ENCODE measurements at places on chromosomes 7 and 10.

DNA sequence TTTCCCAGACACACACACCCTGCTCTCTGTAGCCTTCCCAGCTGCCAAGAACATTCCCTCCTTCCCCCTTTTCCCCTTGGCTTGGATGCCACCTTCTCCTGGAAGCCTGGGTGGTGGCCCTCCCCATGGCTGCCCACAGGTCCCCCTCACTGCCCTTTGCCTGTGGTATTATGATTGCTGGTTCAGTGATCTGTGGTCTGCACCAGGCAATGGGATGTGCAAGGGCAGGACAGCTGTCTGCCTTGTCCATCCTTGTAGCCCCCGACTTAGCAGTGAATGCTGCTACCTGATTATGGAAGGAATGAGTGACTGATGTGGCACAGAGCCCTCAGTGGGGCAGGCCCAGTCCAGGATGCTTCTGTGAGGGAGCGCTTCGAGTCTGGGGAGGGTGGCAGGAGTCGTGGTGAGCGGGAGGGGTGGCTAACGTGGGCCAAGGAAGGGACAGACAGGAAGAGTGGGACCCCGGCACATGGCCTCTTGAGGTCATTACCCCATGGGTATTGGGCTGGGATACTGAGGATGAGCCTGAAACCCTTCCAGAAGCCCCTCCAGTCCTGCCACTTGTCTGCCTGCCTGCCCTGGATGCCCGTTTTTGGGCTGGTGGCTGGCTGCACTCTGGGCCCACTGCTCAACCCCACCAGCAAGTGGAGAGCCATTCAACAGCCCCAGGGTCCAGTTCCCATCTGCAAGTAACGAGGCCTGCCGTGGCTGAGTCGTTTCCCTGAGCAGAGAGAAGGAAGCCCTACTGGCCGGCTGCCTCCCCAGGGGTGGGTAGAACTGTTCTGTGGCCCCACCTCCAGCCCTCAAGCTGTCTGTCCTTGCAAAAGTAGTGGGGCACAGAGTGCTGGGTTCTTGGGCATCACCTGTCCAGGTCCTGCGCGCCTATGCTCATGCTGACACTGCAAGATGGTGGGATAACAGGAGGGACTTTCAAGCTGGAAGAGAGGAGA, 8.8 kb downstream of the CHST3 start:
- no peak for DNase-seq

DNA sequence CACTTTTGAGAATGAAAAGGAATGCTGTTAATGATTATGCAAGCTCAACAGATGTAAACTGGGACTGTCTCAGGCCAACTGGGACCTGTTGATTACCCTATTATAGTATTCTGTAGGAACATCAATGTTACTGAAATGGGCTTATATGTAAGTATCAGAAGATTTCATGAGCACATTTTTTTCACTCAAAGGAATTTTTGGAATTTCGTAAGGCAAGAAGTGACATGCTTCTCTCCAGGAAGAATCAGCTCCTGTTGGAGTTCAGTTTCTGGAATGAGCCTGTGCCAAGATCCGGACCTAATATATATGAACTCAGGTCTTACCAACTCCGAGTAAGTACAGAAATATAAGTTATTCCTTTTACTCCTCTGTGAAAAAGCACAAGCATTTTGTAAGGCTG, 19.2 kb downstream of the NIPSNAP2 start:
- no peak for DNase-seq

- no peak for DNase-seq
Measured at GRCh38 chr10:44723619-44724325, 187.4 kb upstream of the TMEM72 start.

DNA sequence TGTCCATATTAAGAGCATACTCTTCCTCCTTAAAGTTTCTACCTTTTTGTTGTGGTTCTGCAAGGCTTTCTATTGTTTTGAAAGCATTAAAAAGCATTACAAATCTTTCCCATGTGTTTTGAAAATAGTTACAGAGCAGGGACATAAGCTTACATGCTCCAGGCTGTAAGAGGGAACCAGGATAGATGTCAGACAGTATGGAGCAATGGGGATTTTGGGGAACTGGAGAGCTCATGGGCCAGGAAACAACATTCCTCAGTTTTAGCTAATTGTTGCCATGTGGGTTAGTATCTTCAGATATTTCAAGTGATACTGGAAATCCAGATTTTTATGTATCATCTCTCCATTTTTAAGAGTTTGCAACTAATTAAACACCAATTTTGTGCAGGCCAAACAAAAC, 3.5 kb downstream of the MDFIC start:
- no peak for DNase-seq

DNA sequence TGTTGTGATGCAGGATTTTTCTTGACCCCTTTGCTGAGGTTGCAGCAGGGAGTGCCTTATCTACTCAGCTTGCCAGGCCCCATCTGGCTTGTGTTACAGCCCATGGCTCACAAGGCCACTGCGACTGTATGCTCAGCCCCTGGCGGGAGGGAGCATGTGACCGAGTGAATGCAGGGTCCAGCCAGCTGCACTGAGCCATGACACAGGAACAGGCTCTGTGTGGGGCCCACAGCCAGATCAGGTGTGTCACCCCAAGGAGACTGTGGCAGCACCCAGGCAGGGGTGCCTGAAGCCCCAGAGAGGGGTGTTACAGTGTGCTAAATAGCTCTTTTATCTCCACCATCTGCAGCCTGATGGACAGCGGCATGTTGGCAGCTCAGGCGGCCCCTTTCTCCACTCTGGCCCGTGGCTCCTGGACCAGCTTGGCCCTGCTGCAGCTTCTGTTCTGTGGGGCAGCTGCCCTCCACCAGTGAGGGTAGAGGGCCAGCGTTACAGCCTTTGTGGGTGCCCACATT, 2.6 kb upstream of the PCBD1 start:
- peak; percentile 82 for DNase-seq

GRCh38 chr7:74092321-74092963, 8.8 kb downstream of the LIMK1 start:
- DNase-seq = no peak

All from right lobe of liver (tissue), 6 donors.